SHP77 (cell line): ENCODE measurements at places on chromosomes 1 and 21.

GRCh38 chr1:221644145-221644448 lies 97.8 kb downstream of the DUSP10 start:
- no peak for DNase-seq

DNA sequence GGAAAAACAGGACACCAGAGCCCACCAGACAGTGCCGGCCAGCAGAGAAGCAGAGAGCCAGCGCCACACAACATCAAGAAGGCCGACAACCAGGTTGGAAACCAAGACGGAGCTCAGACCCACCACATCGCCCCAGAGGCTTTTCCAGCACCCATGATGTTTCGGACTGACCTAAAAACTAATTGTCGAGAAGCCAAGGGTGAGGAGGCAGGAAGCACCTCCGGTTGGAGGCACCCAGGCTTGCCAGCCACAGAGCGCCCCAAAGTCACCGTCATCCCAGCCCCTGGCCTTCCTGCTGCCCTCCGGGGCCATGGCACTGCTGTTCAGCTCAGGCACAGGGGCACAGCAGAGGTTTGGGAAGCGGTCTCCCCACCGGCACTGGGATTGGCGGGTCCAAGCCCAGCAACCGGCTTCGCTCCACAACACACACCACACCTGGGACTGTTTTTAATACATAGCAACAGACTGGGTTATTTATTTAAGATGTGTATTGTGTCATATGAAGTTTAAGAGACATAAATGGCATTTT lies 67.2 kb downstream of the SLC37A1 start:
- DNase-seq: no peak

- DNase-seq: no peak
These were observed 122.3 kb upstream of the C1orf105 start for GRCh38 chr1:172298141-172298540.

GRCh38 chr1:97119260-97120158 lies 397.9 kb downstream of the PTBP2 start:
- no peak for DNase-seq

DNA sequence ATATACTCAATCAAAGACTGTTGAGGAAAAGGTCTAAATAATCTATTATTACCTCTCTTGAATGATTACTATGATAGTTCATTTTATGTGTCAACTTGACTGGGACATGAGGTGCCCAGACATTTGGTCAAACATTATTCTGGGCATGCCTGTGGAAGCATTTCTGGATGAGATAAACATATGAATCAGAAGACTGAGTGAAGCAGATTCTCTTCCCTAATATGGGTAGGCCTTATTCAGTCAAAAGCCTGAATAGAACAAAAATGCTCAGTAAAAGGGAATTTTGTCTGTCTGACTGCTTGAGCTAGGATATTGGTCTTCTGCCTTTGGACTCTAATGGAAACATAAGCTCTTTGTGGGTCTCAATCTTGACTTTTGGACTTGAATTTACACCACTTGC lies 73.3 kb upstream of the SOX13 start:
- no peak for DNase-seq

GRCh38 chr1:100982793-100983192 lies 42.8 kb downstream of the DPH5 start:
- no peak for DNase-seq

DNA sequence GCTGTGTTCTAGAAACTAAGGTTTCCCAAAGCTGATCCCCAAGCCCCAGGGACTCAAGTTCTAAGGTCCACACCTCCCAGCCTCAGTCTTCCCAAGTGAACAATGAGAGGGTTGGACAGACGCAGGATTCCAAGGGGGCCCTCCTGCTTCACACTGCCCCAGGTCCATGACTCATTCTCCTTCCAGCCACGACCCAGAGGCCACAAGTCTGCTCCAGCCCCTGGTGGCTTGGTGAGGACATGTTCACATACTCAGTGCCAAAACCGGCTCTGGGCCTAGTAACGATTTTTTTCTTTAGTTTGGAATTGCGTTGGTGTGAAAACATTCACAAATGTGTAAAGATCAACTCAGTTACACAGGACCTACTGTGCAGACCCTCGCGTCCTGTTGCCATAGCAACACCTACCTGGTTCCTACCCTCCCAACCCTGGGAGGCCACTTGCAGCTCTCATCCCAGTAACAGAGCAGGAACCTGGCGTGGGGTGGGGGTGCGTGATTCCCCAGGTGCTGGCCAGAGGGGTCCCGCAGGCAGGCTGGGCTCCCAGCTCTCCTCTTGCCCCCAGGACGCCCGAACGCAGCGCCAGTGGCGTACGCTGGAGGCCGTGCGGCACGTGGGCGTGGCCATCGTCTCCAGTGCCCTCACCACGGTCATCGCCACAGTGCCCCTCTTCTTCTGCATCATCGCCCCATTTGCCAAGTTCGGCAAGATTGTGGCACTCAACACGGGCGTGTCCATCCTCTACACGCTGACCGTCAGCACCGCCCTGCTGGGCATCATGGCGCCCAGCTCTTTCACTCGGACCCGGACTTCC lies 57.0 kb downstream of the DISP3 start:
- no peak for DNase-seq

DNA sequence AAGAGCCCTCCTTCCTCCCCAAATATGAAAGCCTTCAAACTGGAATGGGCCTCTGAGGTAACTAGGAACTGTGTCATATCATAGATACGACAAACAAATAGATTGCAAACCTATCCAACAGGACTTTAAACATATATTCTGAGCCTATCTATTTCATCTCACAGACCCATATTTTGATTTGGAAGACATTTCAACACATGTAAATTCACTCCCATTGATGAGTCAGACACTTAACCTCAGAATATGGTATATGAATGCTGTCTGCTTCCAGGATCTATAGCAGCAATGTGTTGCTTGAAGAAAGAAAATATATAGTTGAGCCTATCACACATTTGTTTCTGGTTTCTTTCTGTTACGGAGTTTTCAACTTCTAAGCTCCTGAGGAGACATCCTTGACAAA lies 221.9 kb upstream of the SAMSN1 start:
- no peak for DNase-seq

DNA sequence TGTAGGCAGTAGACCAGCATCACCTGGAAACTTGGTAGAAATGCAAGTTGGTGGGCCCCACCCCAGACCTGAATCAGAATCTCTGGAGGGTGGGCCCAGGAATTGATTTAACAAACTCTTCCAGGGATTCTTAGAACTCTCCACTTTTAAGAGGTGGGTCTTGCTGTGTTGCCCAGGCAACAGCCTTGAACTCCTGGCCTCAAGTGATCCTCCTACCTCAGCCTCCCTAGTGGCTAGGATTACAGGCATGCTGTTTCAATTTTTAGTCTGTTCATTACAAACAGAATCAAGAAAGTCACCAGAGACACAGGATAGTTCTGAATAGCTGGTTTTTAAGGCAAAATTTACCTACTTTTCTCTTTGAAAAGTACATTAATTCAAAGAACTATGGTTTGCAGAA lies 31.2 kb downstream of the NCF2 start:
- DNase-seq: no peak

DNA sequence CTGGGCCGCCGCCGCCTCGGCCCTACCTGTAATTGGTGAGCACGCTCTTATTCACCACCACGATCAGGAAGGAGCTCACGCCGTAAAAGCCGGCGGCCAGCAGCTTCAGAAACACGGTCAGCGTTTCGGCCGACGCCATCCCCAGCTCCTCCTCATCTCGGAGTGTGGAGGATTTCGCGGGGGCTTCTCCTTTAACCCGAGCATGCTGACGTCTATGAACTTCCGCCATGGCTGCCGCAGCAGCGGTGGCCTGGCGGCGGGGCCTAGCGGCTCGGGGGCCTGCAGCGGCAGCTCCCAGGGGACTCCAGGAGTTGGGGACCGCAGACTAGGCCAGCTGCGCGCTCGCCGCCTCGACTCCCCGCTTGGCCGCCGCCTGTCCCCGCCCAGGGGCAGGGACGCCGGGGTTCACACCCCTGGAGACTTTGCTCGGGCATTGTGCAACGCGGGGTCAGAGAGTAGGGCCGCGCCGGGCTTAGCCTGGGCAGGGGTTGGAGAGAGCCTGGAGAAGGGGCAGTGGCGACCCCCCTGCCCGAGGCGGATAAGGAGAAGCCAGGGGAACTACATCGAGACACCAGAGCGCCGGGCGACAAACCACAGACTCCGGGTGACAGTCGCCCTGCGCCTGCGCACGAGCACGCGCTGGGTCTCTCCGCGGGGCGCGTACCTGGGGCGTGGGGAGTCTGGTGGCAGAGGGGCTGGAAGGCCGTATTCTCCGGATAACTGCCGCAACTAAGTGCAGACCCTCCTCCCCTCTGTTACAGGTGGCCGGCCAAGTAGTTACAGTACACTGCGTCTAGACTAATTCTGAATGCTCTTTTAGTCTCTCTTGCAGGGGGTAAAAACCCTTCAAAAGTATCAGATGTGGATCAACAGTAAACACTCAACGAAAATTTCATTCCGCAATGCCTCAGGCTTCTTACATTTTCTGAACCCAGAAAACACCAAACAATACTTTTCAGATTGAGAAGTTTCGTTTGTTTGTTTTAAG lies at the start of gene SLC35D1:
SLC35D1 (minus strand) TSS at position 364 of the 988 bp plus-strand sequence; CDS start at position 229, 135 bp downstream.
- peak; percentile 84 for DNase-seq

DNA sequence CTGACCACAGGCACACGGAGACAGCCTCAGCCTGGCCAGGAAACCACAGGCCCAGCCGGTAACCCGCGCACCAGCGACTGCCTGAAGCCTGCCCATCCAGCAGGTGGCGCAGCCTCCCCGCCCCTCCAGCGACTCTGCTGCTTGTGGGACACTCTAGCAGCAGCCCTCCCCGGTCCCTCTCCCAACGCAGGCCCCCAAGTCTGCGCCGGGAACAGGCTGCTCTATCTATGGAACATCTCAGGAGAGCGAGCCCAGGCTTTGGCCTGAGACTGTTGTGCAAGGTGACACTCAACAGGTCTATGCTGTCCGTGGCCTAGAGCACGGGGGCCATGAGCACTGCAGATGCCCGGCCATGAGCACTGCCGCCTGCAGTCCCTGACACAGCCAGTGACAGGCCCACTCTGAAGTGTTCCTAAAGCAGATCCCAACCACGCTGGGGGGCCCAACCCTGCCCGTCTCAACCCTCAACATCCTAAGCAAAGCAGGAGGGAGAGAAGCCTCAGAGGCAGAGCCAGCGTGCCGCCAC lies 28.4 kb downstream of the WDR4 start:
- DNase-seq: no peak

DNA sequence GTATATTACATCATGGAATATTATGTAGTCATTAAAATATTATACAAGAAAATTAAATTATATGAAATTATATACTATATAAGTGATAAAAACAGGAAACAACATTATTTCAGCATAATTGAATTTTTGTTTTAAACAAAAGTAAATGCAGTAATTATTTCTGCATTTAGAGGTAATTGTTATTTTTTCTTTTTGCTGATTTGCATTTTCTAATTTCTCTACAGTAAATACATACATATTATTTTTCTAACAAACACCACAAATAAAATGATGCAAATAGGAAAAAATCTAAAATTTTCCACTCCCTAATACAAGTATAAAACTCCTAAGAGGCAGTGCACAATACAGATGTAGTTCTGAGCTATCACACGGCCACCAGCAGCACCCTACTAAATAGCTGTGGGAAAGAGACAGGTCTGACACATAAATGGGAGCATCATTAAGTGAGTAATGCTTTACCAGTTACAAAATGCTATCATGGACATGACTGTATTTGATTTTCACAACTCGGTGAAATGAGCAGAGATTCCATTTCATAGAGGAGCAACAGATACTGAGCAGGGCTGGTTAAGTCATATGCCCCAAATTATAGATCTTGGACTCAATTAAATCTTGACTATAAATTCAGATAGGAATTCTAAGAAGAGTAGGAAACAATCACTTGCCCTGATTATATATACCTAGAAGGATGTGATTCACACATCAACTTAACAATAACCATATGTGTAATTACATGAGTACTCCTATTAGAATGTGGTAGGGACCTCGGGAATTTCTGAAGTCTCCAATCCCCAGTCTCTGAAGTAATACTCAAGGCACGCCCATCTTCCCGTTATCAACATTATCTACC lies 49.0 kb downstream of the NRIP1 start:
- DNase-seq: no peak

DNA sequence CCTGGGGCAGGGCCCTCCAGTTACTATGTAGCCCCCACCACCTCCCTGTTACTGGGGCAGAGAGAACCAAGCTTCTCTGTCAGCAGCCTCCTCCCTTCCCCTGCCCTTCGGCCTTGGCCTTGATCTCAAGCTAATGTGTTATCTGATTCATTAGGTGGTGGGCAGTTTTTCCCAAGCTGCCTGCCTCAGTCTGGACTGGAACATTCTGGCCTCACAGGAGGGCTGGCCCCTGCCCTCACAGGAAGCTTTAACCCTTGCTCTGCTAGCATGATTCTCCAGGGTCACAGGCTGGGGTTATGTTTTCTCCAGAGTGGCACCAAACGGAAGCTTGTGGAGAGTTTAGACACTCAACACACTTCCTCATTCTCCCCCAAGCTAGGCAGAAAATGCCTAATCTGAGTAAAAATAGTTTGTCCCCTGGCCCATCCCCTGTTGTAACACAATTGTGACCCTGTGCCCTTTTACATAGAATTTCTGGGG lies 37.2 kb upstream of the SLC6A9 start:
- no peak for DNase-seq

- no peak for DNase-seq
These were observed at the start of gene CR1 for GRCh38 chr1:207495801-207496792. Gene CR1, plus strand, starts transcription at chr1:207496157. Its CDS starts 111 bp downstream, at chr1:207496268.

DNA sequence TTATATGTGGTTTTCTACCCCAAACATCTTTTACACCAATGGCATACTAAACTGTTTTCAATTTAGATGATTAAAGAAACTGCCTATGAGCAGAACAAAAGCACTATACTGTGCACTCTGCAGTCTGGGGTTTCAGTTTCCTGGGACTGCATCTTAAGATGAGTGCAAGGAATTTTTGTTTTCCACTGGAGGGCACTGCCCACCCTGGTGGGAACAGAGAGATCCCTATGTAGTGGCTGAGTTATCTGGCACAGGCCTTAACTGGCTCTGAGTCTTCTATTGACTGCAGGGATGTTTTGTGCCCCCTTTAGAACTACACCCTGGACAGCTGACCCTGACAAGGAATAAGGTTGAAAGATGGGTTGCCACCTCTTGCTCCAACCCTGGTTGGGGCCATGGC lies 12.0 kb downstream of the PROK1 start:
- DNase-seq: no peak

GRCh38 chr1:168064216-168064615 lies 72.5 kb downstream of the GPR161 start:
- DNase-seq: no peak

DNA sequence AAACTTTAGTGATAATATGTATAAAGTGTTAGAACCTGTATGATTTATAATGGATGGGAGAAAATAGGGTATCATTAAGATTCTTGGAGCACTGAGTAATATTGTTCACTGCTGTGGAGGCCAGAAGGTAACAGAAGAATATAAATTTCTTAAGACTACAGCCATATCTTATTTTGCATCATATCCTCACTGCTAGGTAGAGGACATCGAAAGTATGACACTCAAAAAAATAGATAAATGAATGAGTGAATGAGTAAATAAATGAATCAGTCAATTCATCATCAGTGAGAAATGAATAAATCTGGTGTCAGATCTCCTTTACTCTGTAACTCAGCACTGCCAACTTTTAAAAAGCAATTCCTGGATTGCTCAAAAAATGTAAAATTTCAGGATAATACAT lies 33.2 kb downstream of the RGS13 start:
- no peak for DNase-seq
